ENCODE measurements at places on chromosomes 6 and 20.

- DNase-seq, result no peak
These were observed 398.4 kb downstream of the BTBD9 start for GRCh38 chr6:38241200-38241871.

- no peak for DNase-seq
These were observed 19.1 kb upstream of the SPTLC3 start for GRCh38 chr20:12989586-12990115.

DNA sequence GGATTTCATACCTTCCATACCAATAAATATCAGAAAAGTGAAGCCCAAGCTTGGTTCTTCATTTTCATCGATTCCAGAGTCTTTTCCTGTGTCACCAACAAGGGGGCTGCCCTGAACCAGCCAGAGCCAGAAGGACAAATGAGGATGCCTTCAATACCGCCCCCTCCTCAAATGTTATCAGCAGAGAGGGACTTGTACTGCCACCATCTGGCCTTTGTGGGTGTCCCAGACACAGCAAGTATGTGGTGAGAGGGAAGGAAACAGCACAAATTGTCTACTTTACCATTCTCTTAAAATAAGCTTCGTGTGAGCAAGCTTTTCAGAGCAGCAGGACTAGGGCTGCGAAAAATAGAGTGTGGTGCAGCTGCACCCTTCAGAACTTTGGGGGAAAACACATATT is 165.3 kb downstream of the SOBP start:
- DNase-seq, result no peak

DNA sequence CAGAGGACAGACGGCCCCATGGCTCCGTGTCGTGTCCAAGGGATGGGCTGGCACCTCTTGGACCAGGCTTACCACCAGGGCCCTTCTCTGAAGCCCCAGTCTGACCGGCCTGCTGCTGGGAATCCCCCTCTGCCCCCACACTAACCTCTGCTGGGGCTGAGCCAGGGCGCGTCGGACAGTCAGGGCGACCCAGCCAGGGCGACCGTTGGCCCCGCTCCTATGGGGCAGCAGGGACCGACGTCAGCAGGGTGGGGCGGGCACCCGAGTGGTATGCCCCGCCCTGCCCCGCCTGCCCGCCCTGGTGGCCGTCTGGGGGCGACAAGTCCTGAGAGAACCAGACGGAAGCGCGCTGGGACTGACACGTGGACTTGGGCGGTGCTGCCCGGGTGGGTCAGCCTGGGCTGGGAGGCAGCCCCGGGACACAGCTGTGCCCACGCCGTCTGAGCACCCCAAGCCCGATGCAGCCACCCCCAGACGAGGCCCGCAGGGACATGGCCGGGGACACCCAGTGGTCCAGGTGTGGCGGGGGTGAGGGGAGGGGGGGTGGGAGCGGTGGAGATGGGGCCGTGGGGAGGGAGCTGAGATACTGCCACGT is at the start of gene SLC17A9:
Gene SLC17A9, plus strand, starts transcription at position 337 of the 595 bp plus-strand sequence. Its CDS starts 122 bp downstream, at position 459.
- no peak for DNase-seq

DNA sequence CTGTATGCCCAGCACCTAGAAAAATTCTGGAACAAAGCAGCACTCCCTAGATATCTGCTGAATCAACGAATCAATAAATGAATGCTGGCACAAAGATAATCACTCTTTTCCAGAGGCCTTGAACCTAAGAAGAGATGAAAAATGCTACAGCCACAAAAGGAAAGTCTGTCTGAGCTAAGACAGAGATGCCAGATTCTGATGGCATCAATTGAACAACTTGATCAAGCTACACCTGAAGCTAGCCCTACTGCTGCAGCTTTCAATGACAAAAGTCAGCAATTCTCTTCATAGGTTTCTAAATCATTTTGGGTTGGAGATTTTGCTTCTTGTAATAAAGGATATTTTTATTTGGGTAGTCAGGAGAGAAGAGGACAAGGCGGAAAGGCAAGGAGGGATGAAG is 305.0 kb upstream of the SULF2 start:
- no peak for DNase-seq

DNA sequence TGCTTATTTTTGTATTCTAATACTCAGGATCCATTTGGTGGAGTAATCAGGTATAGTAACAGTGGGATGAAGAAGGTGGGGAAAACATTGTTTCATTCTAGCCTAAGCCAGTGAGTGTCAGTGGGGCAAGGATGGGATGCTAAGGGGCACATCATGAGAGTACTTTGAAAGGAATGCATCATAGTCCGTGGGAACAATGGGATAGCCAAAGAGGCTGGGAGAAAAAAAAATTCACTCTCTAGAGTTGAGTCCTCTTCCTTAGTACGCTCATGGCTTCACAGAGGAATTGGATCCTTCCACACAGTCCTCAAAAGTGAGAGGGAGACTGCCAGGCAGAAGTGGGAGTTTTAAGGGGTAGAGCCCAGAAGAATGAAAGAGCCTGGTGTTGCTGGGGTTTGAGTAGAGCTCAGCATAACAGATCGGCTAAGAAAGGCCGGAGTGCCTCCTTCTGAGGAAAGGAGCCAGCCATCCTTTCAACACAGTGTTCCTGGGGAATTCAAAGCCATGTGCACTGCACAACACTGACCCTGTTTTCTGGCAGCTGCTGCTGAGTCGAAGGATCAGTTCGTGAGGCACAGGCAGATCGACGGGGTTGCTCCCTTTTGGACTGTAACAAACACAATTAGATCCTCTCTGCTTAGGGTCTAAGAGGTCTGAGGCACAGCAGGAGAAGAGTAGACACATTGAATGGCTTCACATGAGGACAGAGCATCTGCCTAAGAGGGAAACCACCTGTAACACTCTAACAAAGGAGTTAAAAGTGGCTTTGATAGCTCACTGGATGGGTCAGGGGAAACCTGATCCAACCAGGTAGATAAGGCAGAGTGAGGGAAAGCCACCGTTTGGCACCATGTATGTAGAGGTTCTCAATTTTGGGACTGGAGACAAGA is 61.2 kb downstream of the ELOVL5 start:
- peak; percentile 98 for DNase-seq

GRCh38 chr6:165468340-165469235 is 159.2 kb upstream of the C6orf118 start:
- no peak for DNase-seq

DNA sequence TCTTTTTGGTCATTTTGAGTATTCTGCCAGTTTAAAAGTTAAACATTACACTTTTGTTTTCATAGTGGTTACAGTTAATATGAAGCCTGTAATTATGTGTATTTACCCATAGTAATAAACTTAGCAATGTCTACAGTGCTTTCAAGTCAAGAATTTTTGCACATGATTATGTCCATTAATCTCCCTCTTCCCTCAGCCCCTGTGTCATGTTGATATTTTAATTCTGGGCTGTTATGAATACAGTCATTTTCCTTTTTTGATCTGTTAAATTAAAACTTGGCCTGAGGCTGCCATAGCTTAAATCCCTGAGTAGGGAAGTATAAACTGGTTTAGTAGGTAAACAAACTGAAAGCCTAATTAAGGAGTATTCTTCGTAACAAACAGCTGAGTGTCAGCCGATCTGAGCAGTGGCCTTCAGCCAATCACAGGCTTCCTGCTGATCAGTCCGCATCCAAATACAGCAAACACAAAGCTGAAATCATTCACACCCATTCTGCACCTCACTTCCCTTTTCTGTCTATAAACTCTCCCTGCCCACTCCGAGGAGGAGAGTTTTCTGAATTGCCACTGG is 9.5 kb upstream of the SFT2D1 start:
- DNase-seq, result peak; percentile 29

- no peak for DNase-seq
These were observed 158.5 kb downstream of the FLRT3 start for GRCh38 chr20:14178952-14179351.

GRCh38 chr6:110322151-110322873 is 35.8 kb downstream of the METTL24 start:
- no peak for DNase-seq

DNA sequence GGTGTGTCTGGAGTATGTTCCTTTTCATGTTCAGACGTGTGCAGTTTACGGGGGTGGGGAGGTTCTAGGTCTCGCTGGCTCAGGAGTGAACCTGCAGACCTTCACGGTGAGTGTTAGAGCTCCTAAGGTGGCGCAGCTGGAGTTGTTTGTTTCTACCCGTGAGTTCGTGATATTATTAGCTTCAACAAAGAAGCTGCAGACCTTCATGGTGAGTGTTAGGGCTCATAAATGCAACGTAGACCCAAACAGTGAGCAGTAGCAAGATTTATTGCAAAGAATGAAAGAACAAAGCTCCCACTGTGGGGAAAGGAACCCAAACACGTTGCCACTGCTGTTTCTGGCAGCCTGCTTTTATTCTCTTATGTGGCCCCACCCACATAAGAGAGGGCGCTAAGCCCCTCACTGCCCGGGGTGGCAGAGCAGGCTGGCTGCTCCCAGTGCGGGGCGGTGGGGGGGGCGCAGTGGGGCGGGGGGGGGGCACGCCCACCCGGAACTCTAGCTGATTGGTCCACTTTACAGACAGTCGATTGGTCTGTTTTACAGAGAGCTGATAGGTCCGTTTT is 41.3 kb upstream of the GMPR start:
- DNase-seq, result no peak

DNA sequence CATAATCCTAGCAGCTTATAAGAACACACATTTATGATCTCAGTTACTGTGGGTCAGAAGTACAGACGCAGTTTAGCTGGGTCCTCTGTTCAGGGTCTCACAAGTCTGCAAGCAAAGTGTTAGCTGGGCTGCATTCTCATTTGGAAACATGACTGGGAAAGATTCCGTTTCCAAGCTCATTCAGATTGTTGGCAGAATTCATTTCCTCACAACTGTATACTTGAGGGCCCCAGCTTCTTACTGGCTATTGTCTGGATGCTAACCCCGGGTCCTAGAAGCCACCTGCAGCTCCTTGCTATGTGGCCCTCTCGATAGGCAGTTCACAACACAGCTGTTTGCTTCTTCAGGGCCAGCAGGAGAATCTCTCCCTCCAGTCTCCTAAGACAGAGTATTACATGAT is 13.1 kb downstream of the TCP11 start:
- DNase-seq, result no peak

- DNase-seq, result no peak
These were observed 36.9 kb downstream of the CCN2 start for GRCh38 chr6:131914234-131914633.

GRCh38 chr6:148508401-148509041 is 165.9 kb downstream of the SASH1 start:
- no peak for DNase-seq

DNA sequence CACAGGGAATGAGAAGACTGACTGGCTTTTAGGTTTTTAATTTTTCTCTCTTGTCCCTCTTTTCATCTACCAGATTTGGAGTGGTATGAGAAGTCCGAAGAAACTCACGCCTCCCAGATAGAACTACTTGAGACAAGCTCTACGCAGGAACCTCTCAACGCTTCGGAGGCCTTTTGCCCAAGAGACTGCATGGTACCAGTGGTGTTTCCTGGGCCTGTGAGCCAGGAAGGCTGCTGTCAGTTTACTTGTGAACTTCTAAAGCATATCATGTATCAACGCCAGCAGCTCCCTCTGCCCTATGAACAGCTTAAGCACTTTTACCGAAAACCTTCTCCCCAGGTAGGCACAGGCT is 644 bp downstream of the MAD2L1BP start:
- DNase-seq, result no peak

DNA sequence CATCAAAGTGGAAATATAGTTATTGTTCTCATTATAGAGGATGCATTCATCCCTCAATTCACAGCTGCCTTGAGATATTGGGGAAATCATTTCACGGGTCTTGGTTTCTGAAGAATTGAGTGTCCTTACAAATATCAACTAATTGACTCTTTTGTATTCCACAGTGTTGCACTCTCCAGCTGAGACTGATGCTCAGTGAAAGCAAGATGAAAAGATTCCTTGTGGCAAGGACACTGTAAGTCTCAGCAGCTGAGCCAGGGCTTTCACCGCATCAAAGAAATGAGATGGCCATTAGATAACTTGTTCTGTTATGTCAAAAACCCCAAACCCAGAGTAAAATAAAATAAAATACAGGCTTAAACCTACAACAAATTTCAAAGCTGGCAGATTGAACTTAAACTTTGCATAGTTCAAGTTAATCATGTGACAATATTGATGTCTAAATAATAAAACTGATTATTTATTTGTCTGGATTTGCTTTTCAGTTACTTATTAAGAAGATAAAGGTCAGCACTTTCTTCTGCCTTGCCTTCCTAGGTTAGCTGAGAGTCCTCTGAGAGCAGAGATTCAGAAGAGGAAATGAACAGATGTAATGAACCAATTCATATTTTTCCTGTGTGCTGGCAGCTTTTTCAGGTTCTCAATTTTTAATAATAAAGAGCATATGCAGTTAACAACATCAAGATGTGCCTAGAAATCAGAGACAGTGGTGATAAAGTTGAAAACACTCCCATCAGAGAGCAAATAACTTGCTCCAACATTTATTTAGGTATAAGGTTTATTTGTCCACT is 82.4 kb upstream of the SMLR1 start:
- no peak for DNase-seq

DNA sequence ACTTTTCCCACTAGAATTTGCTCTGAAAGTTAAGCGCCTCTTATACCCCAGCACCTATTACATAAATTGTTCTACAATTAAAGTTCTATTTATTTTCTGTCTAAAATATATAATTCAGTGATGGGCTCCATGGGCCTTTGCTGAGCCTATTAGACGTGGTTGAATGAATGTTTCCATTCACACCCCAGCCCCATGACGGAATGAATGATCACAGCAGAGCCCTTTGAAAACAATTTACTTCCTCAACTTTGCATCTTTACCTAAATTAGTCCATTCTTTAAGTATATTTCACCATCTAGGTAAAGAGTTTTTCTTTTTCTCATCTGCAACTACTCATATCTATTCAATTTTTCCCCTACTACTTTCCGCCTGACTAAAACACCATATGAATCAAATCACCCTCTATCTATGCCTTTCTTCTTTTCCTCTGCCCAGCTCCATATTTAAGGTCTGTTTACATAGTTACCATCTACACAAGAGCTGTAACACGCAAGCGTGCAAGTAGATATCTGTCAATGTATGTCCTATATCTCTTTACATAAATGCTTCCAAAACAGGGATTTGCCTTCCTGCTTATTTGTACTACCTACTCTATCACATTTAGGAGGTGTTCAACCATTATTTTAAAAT is 69.7 kb downstream of the ECT2L start:
- no peak for DNase-seq

- no peak for DNase-seq
These were observed 70.7 kb downstream of the NCR2 start for GRCh38 chr6:41405941-41406727.

- DNase-seq, result no peak
These were observed 148.3 kb downstream of the TFAP2B start for GRCh38 chr6:50966986-50967385.

DNA sequence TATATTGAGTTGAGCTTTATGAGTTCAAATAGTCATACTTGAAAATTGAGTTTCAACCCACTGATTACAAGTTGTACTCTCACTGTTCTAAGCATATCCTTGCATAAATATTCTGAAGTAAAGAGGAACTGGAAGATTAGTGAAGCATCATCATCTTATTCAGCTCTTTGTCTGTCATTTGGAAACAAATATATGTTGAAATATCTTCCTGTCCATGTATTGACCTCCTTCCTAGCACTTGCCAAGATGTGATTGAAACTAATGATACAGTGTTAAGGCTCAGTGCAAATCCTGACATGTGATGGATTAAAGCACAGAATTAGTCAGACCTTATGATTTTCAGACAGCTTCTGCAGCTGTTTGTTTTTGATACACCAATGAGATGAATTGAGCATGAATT is 434.3 kb downstream of the TBC1D32 start:
- no peak for DNase-seq

GRCh38 chr6:69719602-69720193 is 77.1 kb downstream of the LMBRD1 start:
- peak; percentile 0 for DNase-seq

Measured in NCI-H510A treated with DMSO at 0.1 percent for 48 hours (cell line).